ENCODE measurements at places on chromosomes 7 and 10.

DNA sequence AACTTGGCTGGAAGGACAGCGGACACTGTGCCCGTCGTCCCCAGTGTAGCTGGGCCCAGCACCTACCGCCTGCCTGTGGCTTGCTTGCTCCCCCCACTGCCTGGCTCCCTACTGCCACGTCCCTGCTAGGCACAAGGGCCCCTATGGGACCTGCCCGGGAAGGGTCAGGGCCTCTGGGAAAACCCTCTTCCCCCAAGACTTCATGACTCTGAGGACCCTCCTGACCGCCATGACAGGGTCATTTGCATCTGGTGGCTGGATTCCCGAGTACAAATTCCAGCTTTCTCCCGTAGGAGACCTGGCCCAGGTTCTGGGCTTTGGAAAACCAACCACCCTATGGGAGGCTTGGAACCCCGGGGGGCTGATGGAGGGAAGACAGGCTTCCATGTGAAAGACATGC, 1.4 kb upstream of the MMD2 start:
- no peak for DNase-seq

- no peak for DNase-seq
Observed at GRCh38 chr7:138186951-138187351, 110.7 kb downstream of the AKR1D1 start.

DNA sequence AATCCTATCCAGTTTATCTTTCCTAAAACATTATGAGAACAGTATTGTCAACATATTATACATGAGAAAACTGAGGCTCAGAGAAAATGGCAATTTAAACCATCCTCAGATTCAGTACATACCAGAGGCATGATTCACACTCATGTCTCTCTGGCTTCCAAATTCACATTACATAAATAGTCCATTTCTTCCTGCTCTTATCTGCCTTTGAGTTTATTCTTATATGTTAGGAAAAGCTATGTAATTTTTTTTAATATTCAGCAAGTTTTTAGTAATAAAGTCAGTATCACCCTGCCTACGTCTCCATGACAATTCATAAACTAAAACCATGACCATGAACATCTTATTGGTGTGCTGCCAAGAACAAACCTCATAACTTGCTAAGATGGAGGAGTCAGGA, 1260.2 kb upstream of the SORCS1 start:
- DNase-seq: no peak

DNA sequence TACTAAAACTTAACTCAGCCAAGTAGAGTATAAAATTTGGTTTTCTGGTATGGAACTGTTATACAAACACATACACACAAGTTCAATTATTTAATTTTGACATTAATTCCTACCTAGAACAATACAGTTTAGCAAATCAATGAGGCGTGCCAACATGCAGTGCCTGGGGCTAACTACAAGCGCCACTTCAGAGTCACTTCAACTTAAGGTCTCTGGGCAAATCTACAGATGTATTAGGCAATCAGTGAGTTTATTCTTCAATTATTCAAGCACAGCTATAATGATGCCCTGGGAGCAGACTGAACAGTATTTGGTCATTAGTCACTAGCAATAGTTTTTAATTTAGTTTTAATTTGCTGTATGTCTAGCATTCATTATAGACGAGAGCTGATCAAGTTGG, 51.6 kb downstream of the HIBADH start:
- no peak for DNase-seq

DNA sequence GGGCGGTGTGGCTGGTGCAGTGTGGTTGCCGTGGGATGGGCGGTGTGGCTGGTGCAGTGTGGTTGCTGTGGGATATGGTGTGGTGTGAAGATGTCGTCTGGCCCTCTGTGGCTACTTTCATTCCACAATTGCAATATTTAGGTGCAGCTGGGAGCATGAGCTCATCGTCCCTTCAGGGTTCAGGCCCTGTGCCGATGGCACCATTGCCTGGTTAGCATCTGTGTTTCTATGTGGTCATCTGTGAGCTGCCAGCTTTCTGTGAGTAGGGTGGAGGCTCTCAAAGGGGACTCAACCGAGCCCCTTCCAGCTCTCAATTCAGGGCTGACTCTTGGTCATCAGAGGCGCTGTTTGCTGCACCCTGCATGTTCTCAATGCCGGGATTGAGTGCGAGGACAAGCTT, 3.6 kb downstream of the ADGRA1 start:
- DNase-seq: no peak

DNA sequence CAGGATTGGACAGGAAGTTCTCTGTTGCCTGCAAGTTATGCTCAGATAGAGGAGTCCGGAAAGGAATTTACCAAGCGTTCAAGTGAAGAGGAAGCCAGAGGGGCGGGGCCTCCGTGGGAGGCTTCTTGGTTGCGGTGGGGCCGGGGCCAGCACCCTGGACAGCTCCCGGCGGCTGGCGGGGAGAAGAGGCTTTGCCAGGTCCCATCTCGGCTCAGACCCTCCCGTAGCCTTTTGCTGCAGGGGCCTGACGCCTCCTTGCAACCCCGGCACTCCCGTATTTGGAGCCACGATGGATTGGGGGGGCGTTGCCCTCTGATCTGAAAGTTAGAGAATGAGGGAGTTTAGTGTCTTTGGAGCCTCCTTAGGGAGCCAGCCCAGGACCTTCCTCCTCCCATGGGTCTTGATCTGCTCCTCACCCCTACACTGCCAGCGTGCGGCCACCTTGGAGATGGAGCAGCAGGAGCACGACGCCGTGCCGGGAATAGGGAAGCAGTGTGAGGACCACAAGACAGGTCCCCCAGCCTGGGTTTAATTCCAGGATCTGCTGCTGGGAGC, 3.1 kb upstream of the SLC18A3 start:
- peak; percentile 30 for DNase-seq

- no peak for DNase-seq
Observed at GRCh38 chr10:31490858-31491504, 172.0 kb downstream of the ZEB1 start.

- DNase-seq: no peak
Observed at GRCh38 chr10:67433276-67433675, 262.7 kb downstream of the CTNNA3 start.

All from stimulated activated CD8-positive, alpha-beta memory T cell treated with anti-CD3 and anti-CD28 coated beads, Interleukin-4, amount 100 ng/mL, for 1 hour (primary cell).